ENCODE measurements at places on chromosomes 7 and 10. TPM values are rescaled to one million over a fixed set of nuclear protein-coding genes. Genes with fewer than 3 reads are reported as not detected.
A peak's percentile ranks its signal among the peaks of the same experiment; 100 is the strongest.

DNA sequence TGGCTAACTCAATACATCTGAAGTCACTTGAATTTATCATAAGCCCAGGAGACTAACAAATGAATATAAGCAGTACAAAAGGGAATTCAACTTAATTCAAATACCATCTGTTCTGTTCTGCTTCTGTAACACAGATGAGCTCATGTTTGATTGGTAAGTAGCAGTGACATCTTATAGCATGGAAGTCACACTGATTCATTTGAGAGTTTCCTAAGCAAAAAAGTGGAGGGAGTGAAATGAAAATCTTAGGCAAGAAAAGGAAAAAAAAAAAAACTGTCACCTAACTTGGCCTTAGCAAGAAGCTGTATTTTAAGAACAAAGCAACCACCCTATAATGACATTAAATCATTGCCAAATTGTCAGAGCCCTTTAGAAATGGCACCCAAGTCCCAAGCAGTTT lies 49.5 kb downstream of the SMURF1 start:
- DNase-seq, result no peak

DNA sequence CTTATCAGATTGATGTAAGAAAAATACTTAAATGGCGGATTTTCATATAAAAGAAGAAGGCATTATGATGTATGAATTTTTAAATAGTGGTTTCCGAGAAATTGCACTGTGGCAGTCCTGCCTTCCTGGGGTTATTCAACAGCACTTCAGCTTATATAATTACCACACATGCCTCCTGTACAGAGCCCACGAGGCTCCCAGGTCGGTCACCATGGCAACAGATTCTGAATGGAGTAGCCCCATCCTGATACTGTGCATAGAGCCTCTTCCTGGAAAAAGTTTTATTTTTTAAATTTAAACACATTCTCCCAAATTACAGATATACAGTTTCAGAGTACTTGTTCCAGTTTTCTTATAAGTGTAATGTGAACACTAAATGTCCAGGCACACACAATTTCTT lies 15.9 kb upstream of the ASB4 start:
- no peak for DNase-seq

DNA sequence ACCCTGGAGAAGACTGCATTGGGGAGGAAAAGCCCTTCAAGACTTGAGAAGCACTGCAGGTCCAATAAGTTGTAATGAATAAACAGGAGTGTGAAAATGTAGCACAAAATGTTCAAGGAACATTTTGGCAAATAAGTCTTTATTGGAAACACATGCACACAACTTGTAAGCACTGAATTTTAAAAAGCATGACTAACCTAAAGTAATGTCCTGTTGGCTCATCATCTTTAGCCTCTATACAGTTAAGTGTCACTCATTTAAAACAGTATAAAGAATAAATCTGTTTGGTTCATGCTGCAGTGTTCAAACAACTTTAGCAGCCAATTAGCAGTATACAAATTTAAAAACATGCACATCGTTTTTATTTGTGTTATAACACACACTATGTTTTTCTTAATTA lies 108.6 kb downstream of the CDK6 start:
- DNase-seq, result peak; percentile 52

GRCh38 chr7:155590215-155591018 lies 44.1 kb upstream of the CNPY1 start:
- peak; percentile 52 for DNase-seq

GRCh38 chr10:114499630-114500190 lies 95.4 kb upstream of the AFAP1L2 start:
- DNase-seq, result no peak

GRCh38 chr10:67151471-67151870 lies 225.6 kb downstream of the LRRTM3 start:
- DNase-seq, result no peak

XRCC2 gene
- 4.1 TPM for total RNA-seq

HTR5A gene
- total RNA-seq, result not detected

TEX47 gene
- not detected for total RNA-seq

Measured in HFFc6 (cell line).